ENCODE measurements at places on chromosomes 5 and 9. TPM values are rescaled to one million over a fixed set of nuclear protein-coding genes. Genes with fewer than 3 reads are reported as not detected.

DNA sequence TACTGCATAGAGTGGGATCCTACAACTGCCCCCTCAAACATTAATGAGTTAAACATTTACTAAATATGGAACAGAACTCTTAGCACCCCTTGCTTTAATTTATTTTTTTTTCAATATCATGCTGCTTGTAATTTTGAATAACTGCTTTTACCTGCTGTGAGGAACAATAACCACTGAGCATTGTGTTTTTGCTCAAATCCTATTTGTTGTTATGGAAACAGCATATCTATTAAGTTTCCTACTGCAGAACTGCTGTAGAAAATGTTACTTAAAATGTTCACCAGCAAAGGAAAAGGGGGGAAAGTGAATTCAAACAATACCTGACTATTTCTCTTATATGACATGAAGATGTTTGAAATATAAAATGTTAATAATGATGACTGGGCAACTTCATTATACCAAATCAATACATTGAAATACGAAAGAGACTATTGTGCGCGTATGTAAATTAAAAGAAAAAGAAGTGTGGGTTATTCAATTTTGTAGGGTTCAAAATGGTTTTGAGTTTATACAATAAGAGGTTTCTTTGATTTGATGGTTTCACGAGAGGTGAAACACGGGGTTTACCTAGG, 1043.8 kb upstream of the NUDT12 start:
- no peaks in the 10 kb centered on the region for H3K27me3 ChIP-seq
- H3K36me3 ChIP-seq, result no peaks in the 10 kb centered on the region
- no peaks in the 10 kb centered on the region for H3K4me1 ChIP-seq
- H3K27ac ChIP-seq, result no peak overlapping the region
- H3K4me3 ChIP-seq, result no peak overlapping the region
- no peak for DNase-seq

- DNase-seq, result no peak
- no peak overlapping the region for H3K27ac ChIP-seq
- H3K4me3 ChIP-seq, result no peak overlapping the region
- no peaks in the 10 kb centered on the region for H3K4me1 ChIP-seq
Observed at GRCh38 chr5:94366811-94367210, 251.6 kb downstream of the KIAA0825 start.

PPP3R2 gene
- polyA plus RNA-seq, result not detected

PIP5KL1 gene
- polyA plus RNA-seq, result 0.79 TPM

GRCh38 chr5:759111-759751, 25.3 kb downstream of the ZDHHC11B start:
- peaks cover 27% of the 10 kb centered on the region for H3K4me1 ChIP-seq
- DNase-seq, result peak; percentile 78
- H3K4me3 ChIP-seq, result peak overlapping the region; percentile 34
- H3K27ac ChIP-seq, result peak overlapping the region; percentile 65

DNA sequence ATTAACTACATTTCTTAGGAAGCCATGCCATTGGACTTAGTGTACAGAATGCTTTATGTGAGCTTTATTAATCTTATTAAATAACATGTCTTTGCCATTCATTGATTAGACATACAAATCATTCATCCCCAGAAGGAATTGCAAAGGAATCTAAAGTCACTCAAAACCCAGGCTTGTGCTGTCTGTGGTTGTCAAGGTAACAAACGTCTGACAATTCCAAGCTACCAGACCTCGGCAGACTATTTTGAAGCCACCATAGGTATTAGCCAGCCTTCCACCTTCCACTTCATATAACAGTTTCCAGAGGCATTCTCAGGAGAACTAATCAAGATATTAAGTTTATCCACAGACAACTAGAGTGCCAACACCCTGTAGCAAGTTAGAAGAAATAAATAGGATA, 135.2 kb upstream of the TUSC1 start:
- no peaks in the 10 kb centered on the region for H3K27me3 ChIP-seq
- no peaks in the 10 kb centered on the region for H3K36me3 ChIP-seq
- no peak overlapping the region for H3K4me3 ChIP-seq
- no peaks in the 10 kb centered on the region for H3K4me1 ChIP-seq
- H3K27ac ChIP-seq, result no peak overlapping the region
- DNase-seq, result no peak

DNA sequence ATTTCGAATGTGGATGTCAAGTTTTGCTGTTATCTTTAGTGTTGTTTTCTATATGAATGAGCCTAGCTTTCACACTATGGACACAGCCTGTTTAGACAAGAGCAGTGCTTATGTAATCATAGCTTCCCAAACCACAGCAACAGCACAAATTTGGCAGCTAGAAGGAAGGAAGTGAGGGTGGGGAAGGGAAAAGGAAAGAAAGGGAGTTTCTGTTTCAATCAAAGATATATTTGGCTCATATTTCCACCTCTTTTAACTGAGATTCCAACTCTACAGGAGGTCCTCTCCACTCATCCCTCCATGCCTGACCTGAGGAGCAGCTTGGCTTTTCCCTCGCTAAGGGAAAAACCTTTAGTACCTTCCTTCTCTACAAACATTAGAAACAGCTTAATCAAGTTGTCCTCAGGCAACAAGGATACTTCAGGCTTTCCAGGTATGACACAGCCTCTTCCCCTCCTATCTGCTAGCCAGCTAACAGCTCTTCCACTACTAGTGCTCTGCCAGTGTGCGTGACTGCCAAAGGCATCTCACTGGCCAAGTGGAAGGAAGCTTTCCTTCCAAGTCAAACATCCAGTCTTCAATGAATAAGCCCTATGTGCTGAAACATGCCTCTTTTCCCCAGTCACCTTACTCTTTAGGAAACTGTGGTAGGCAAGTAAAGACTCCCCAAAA, 268.6 kb upstream of the PTGER4 start:
- DNase-seq, result no peak
- no peaks in the 10 kb centered on the region for H3K36me3 ChIP-seq
- peak overlapping the region; percentile 0 for H3K4me3 ChIP-seq
- H3K4me1 ChIP-seq, result peaks cover 58% of the 10 kb centered on the region

- H3K27me3 ChIP-seq, result no peaks in the 10 kb centered on the region
- no peaks in the 10 kb centered on the region for H3K4me1 ChIP-seq
- no peak overlapping the region for H3K4me3 ChIP-seq
- no peak for DNase-seq
- no peaks in the 10 kb centered on the region for H3K36me3 ChIP-seq
Observed at GRCh38 chr9:116842658-116843057, 155.6 kb downstream of the TRIM32 start.

- no peak for DNase-seq
- H3K4me3 ChIP-seq, result no peak overlapping the region
- no peaks in the 10 kb centered on the region for H3K36me3 ChIP-seq
- no peaks in the 10 kb centered on the region for H3K4me1 ChIP-seq
- H3K27me3 ChIP-seq, result no peaks in the 10 kb centered on the region
Observed at GRCh38 chr5:157451806-157452205, 8.2 kb upstream of the NIPAL4 start.

- no peaks in the 10 kb centered on the region for H3K27me3 ChIP-seq
- no peak overlapping the region for H3K27ac ChIP-seq
- H3K4me3 ChIP-seq, result no peak overlapping the region
- peaks cover 86% of the 10 kb centered on the region for H3K4me1 ChIP-seq
Observed at GRCh38 chr5:172142709-172143215, 45.3 kb downstream of the STK10 start.

RNF180 gene
- not detected for polyA plus RNA-seq

GRCh38 chr9:126170286-126170823, 156.3 kb upstream of the MVB12B start:
- H3K27me3 ChIP-seq, result no peaks in the 10 kb centered on the region
- H3K36me3 ChIP-seq, result no peaks in the 10 kb centered on the region
- DNase-seq, result no peak
- H3K27ac ChIP-seq, result no peak overlapping the region
- H3K4me1 ChIP-seq, result no peaks in the 10 kb centered on the region

DNA sequence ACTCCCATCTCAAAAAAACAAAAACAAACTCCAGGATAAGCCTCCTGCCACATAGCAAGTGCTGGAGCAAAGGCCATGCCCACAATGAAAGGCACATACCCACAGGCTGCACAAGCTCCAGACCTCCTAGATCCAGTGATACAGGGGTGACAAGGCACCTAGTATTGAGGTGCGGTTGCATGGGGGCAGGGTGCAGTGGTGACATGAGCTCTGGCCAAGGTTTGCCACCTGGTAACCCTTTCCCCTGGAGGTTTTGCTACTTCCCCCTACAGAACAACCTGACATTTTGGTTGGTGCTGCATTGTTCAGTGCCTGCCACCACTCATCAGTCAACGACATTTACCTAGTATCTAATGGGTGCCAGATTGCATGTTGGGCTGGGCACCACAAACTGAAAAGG, 14.5 kb downstream of the CDKN2AIPNL start:
- H3K27me3 ChIP-seq, result no peaks in the 10 kb centered on the region
- no peak overlapping the region for H3K4me3 ChIP-seq
- no peak for DNase-seq
- H3K27ac ChIP-seq, result no peak overlapping the region
- H3K36me3 ChIP-seq, result peaks cover 28% of the 10 kb centered on the region
- no peaks in the 10 kb centered on the region for H3K4me1 ChIP-seq

- peaks cover 77% of the 10 kb centered on the region for H3K36me3 ChIP-seq
- no peak overlapping the region for H3K4me3 ChIP-seq
Observed at GRCh38 chr5:177435847-177436536, 9.5 kb downstream of the GRK6 start.

DNA sequence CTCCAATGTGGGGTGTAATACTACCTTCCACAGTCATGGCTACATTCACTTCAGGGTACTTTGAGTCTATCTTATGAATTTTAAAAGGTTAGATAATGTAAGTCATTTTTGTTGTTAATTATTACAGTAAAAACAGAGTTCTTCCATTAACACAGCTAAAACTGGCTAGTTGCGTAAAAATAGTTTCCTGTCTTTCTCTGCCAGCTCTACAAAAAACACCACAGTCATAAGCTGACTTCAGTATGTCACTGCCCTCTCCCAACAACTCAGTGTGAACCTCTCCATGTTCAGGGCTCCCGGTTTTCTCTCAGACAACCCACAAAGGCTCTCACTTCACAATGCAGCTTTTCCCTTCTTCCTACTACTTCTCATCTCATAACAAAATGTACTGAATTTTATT, 84.8 kb upstream of the ITGA1 start:
- no peak overlapping the region for H3K27ac ChIP-seq
- no peaks in the 10 kb centered on the region for H3K27me3 ChIP-seq
- H3K4me1 ChIP-seq, result peaks cover 24% of the 10 kb centered on the region
- no peak for DNase-seq
- H3K4me3 ChIP-seq, result no peak overlapping the region

SLCO6A1 gene
- not detected for polyA plus RNA-seq

- no peaks in the 10 kb centered on the region for H3K36me3 ChIP-seq
- no peak overlapping the region for H3K4me3 ChIP-seq
- no peak for DNase-seq
- no peaks in the 10 kb centered on the region for H3K27me3 ChIP-seq
- H3K4me1 ChIP-seq, result no peaks in the 10 kb centered on the region
- H3K27ac ChIP-seq, result no peak overlapping the region
Observed at GRCh38 chr5:100616981-100617380, 81.8 kb downstream of the FAM174A start.

DNA sequence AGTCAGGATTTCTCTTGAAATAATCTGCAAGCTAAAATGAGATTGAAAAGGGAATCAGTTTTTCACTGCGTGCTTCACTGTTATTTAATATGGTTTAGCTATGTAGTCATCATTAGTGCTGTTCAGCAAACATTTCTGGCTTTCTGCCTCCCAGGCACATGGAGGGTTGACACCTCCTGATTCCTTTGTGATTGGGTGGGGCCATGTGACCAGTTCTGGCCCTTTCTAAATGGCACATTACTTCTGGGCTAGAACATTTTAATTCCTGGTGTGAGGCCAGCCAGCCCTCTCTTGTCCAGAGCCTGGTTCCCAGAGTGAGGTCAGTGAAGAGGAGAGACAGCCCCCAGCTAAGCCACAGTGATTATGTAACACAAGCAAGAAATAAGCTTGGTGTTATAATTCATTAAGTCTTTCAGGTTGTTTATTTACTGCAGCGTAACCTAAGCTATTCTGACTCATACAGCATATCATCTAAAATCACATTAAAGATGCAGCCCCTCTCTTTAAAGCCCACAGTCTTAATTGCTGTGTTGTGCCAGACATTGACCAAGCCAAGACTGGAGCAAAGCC, 17.4 kb upstream of the ARSI start:
- no peak overlapping the region for H3K4me3 ChIP-seq
- no peaks in the 10 kb centered on the region for H3K36me3 ChIP-seq

DNA sequence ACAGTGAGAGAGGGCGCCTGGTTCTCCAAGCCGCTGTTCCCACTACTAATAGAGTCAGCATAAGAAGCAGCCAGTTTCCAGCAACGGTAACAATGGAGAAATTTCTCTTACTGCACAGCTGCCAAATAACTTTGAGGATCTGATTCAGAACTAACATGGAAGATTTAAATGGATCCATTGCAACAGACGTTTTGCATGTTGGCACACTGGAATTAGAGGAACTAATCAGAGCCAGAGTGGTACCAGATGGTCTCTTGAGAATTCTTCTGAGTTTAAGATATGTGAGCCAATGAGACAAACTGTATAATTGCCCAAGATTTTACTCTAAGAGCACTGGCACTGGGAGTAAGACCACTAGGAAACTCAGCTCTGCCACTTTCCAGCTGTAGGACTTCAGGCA, 186.5 kb downstream of the EFNA5 start:
- no peak overlapping the region for H3K4me3 ChIP-seq
- no peaks in the 10 kb centered on the region for H3K27me3 ChIP-seq
- peaks cover 20% of the 10 kb centered on the region for H3K4me1 ChIP-seq

GRCh38 chr5:122404018-122404417, 92.0 kb downstream of the SNCAIP start:
- H3K4me3 ChIP-seq, result no peak overlapping the region
- H3K4me1 ChIP-seq, result no peaks in the 10 kb centered on the region
- no peaks in the 10 kb centered on the region for H3K27me3 ChIP-seq

ARHGEF28 gene
- not detected for polyA plus RNA-seq

GRCh38 chr5:123186771-123187170, 97.7 kb downstream of the PRDM6 start:
- no peaks in the 10 kb centered on the region for H3K36me3 ChIP-seq
- no peaks in the 10 kb centered on the region for H3K27me3 ChIP-seq
- no peak for DNase-seq
- no peak overlapping the region for H3K27ac ChIP-seq
- H3K4me3 ChIP-seq, result no peak overlapping the region

FREM1 gene
- not detected for polyA plus RNA-seq

DNA sequence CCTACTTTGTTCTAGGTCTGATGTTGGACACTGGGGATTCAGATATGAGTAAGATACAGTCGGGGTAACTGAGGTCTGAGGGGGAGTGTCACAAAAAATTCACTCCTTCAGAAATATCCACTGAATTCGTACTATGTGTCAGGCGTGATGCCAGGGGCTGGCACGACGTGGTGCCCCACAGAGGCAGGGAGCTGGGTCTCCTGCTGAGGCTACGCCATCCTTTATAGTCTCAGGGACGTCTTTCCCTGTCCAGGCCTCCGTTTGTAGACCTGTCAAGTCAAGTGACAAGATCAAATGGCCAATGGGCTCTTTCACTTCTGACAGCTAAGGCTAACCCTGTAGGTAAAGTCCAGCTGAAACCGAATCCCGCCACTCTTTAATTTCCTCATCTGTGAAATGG, 118.8 kb upstream of the SMIM23 start:
- H3K4me3 ChIP-seq, result no peak overlapping the region
- no peaks in the 10 kb centered on the region for H3K36me3 ChIP-seq
- no peaks in the 10 kb centered on the region for H3K27me3 ChIP-seq
- no peaks in the 10 kb centered on the region for H3K4me1 ChIP-seq

TARS1 gene
- 61.3 TPM for polyA plus RNA-seq

GRCh38 chr9:111876179-111876578, 20.4 kb upstream of the UGCG start:
- H3K27ac ChIP-seq, result no peak overlapping the region
- no peaks in the 10 kb centered on the region for H3K27me3 ChIP-seq
- H3K4me1 ChIP-seq, result no peaks in the 10 kb centered on the region
- no peak overlapping the region for H3K4me3 ChIP-seq
- no peaks in the 10 kb centered on the region for H3K36me3 ChIP-seq
- no peak for DNase-seq

TIMD4 gene
- 0.64 TPM for polyA plus RNA-seq

PRLR gene
- polyA plus RNA-seq, result not detected
